ENCODE measurements at places on chromosomes 1 and 21.

DNA sequence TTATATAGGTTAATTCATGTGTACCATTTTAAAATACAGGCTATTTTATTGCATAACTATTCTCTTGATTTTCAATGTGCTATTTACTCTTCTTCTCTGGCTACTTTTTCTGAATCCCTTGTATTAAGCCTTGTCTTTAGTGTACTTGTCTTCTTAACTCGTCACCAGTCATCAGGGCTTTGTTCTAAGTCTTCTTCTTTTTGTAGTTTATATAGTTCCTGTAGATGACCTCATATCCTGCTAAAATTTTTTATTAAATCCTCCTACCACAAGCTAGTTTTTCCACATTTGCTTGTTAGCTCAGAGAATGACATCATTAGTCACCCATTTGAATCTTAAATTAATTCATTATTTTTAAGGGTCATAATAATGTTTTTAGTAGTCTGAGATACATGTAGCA lies 1281.9 kb downstream of the KCNT2 start:
- no peak for DNase-seq

DNA sequence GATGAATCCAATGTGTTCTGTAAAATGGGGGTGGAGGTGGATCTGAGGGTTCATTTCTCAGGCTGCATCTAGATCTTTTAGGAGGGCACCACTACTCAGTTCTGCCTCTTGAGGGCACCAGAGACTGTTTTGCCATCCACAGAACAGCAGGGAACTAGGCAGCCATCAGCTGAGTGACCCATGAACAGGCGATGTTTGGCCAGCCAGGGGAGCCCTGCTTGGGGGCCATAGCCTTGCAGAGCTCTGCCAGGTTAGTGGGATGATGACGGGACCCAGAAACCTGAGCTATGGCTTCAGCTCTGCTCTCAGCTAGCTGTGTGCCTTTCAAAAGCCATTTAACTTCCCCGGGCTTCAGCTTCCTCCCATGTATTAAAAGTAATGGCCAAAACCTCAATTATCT lies 13.4 kb upstream of the NOS1AP start:
- no peak for DNase-seq

GRCh38 chr1:93440706-93441105 lies 7.2 kb upstream of the FNBP1L start:
- no peak for DNase-seq

DNA sequence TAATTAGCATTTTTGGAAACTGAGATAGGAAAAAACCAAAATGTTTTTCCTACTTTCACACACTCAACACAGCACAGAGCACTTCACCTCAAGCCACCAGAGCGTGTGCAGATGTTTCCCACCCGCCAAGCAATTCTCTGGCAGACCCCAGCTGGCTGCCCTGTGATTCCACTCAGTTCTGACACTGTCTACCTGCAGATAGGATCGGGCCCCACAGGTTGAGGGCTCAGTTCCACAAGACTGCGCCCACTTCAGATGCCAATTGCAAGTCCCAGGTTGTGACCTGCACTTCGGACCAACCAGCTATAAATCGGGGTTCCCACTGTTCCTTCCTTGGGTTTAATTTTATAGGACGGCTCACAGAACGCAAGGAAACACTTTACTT lies 9.9 kb downstream of the KIAA1614 start:
- DNase-seq: no peak

DNA sequence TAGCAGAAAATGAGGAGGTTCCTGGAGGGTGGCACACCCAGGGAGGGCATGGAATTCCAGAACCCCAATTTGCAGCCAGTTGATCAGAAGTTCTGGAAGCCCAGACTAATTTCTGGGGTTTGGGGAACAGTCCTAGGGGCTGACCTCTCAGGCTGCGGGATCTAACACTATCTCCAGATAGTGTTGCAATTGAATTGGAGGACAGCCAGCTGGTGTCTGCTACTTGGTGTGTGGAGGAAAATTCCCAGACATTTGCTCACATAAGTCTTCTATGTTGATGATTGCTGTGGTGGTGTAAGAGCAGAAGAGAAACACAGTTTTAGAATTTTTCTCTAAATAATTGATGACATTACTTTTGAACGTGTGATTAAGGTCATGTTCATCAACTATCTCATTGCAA lies 154.3 kb upstream of the RNPC3 start:
- no peak for DNase-seq

DNA sequence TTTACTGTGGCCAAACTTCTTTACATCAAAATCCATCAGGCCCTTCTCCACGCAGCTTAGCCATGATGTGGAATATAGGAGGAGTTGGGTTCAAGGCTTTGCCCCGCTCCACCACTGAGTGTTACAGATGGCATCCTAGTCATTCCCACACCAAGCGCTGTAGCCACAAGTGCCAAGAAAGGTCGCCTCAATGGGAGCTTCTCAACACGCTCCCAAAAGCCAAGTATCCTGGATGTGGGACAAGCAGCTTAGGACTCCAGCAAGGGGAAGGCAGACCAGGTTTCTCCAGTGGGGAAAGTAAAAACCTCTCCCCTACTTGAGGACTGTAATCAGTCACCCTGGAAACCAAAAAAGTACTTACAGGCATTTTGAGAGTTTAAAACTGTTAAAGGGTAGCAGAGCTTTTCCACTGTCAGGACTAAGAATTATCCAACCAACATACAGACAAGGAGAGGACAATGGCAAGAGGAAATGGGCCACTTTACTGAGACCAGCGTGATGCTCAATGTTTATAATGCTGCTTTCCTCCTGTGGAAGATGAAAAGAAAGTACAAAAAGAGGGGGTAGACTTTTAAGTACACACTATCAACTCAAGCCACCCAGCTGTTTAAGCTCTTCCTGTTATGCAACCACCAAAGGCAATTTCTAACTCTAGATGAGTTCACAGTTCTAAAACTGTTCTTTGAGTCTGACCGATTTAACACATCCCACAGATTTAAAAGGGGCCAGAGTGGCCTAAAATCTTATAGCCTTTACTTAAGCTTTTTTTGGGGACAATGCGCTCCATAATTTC lies 120.7 kb upstream of the KRTAP19-8 start:
- DNase-seq: no peak

GRCh38 chr1:202756391-202756790 lies 46.1 kb upstream of the SYT2 start:
- no peak for DNase-seq

GRCh38 chr1:33130297-33130696 lies 49.3 kb downstream of the AZIN2 start:
- no peak for DNase-seq

DNA sequence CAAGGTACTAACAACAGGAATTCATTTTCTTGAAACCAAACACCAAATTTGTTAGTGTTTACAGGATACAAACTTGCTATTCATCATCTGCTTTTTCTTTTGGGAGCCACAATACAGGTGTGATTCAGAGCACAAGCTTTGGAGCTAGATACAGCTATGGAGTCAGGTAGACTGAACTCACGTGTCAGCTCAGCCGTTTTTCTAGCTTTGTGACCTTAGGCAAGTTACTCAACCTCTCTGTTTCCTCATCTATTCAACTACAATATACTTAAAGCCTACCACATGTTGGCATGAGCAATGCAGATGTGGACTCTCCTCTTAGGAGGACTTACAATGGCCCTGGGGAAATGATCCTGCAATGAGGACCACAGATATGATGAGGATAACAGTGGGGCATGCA lies 6.3 kb downstream of the HTR1D start:
- no peak for DNase-seq

DNA sequence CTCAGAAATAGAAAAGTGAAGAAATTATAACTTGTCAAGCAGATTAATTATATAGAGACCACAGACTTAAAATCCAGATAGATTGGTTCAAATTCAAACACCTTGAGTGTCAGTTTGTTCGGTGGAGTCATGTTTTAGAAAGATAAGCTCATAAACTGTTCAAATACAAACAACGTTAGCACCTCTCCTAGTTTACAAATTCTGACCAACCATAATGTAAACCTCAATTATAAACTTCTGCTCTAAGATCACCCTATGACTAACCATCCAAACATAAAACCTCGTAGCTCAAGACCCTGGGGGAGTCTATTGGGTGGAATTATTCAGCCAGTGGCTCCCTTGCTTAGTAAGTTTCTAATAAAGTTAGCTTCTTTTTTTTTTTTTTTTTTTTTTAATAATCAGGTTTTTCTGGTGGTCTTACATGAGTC lies 12.4 kb downstream of the CBR1 start:
- DNase-seq: no peak

GRCh38 chr1:180366371-180367068 lies 135.9 kb downstream of the ACBD6 start:
- DNase-seq: no peak

Data from activated CD8-positive, alpha-beta memory T cell treated with anti-CD3 and anti-CD28 coated beads for 48 hours (primary cell).